ENCODE measurements at places on chromosomes 5 and 9.

DNA sequence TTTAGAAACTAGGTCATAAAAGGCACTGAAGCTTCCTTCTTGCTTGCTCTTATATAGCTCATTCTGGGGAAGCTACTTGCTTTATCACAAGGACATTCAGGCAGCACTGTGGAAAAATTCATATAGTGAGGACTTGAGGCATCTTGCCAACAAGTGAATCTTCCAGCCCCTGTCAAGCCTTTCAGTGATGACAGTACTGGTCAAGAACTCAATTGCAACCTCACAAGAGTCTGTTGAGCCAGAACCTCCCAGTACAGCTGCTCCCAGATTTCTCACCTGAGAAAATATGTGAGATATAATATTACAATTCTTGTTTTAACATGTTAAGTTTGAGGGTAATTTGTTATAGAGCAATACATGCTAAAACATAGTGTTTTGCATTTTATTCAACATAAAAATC lies 2011.0 kb upstream of the NUDT12 start:
- DNase-seq, result no peak

DNA sequence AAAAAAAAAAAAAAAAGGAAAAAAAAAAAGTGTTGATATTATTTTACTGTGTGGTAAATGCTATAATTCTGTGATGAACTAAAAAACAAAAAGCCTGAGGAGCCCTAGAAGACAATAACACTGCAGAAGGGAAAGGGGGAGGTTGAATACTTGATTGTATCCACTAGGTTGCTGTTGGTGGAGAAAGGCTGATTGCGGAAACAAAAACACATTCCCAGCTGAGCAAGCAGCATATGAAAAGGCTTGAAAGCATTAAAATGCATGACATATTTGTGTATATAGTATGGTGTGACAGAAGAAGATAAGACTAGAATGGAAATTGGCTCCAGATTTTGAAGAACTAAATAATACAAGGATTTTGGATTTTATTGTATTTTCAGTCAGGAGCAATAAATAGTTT lies 8.9 kb downstream of the RABGAP1 start:
- no peak for DNase-seq

GRCh38 chr9:123375469-123376132 lies 19.6 kb downstream of the CRB2 start:
- no peak for DNase-seq

DNA sequence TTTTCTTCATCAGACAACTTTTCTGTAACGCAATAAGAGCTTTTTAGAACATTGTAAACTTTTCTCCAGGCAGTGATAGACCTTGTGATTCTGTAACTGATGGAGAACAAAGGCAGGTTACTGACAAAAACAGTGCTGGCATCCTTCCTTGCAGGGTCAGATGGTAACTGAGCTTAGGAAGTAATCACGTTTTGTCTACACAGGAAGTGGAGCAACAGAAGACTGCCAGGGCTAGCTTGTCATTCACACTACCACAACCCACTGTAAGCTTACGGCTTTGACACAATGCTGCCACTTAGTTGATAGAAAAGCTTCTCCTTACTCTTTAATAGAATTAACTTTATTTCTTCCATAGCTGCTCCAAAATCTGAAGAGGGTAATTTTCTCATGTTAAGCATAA lies 46.8 kb downstream of the FBN2 start:
- DNase-seq, result no peak

GRCh38 chr5:119439140-119439631 lies 13.1 kb upstream of the HSD17B4 start:
- no peak for DNase-seq

GRCh38 chr9:79559495-79560181 lies 12.1 kb upstream of the TLE4 start:
- no peak for DNase-seq

- no peak for DNase-seq
Observed at GRCh38 chr5:115842952-115843351, 1.2 kb downstream of the AP3S1 start.

DNA sequence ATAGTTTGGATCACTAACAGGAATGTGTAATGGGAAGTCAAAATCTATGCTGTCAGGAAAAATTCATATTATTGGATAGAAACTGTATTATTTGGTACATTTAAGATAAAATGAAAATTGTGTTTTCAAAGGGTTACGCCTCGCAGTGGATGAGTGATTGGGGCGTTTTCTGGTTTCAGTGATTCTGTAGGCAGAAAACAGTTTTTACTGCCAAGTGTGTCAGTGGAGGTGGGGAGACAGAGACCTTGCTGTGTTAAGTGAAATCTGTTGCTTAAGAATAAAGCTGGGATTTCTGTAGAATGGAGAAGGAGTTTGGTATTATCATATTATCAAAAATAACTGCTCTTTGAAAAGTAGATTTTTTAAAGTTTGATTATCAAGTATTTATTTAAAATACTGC lies 69.7 kb downstream of the GHR start:
- DNase-seq, result no peak

- no peak for DNase-seq
Observed at GRCh38 chr5:133461796-133462516, 150.4 kb downstream of the FSTL4 start.

GRCh38 chr5:121292664-121293063 lies 559.0 kb upstream of the FTMT start:
- no peak for DNase-seq

- DNase-seq, result peak; percentile 4
Observed at GRCh38 chr5:154625031-154625430, 130.1 kb upstream of the LARP1 start.

DNA sequence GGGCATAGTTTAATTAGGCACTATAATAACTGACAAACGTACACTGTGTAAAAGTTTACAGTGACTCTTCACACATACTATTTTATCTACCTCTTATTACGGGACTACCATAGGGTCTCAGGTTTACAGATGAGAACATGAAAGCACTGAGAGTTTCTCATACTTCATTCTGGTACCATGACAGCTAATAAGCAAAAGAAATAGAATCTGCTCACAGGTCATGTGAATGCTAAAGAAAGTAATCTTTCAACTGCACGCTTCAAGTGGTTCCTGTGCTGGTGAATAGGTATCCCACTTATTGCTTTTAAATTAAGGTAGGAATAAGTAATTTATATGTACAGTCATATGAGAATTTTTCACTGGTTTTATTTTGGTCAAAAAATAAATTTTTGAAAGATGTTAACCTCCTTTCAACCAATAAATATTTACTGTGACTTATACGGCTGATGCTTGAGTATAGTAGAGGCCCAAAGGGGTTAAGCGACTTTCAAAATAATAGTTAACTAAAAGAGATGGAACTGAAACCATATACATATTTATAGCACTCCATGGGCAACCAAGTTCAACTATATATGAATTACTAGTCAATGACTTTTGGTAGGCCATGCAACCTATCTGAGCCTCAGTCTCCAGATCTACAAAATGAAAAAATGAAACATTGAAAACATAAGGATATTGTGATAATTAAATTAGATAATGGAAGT lies 8.1 kb downstream of the CDKN2A start:
- DNase-seq, result no peak

GRCh38 chr5:173487300-173487699 lies 129.2 kb downstream of the BOD1 start:
- DNase-seq, result no peak

- peak; percentile 64 for DNase-seq
Observed at GRCh38 chr9:124210697-124211096, 47.1 kb upstream of the NEK6 start.

GRCh38 chr9:3672399-3672798 lies 146.6 kb upstream of the RFX3 start:
- DNase-seq, result no peak

DNA sequence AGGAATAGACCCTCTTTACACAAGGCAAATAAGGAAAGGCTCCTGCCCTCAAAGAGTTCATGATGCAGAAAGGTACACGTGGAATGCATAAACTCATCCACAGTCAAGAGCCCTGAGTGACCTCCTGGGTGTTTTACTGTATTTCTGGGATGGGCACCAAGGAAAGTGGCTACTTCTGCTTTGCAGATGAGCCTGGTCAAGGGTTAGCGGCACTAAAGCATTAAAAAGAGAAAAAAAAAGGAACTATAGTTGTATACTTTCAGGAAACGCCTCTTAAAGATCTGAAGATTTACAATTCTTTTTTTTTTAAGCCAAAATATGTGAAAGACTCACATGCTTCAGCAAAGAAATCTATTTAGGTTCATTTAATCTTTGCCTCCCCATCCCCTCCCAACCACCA lies 366.2 kb upstream of the PDE4D start:
- DNase-seq, result no peak

DNA sequence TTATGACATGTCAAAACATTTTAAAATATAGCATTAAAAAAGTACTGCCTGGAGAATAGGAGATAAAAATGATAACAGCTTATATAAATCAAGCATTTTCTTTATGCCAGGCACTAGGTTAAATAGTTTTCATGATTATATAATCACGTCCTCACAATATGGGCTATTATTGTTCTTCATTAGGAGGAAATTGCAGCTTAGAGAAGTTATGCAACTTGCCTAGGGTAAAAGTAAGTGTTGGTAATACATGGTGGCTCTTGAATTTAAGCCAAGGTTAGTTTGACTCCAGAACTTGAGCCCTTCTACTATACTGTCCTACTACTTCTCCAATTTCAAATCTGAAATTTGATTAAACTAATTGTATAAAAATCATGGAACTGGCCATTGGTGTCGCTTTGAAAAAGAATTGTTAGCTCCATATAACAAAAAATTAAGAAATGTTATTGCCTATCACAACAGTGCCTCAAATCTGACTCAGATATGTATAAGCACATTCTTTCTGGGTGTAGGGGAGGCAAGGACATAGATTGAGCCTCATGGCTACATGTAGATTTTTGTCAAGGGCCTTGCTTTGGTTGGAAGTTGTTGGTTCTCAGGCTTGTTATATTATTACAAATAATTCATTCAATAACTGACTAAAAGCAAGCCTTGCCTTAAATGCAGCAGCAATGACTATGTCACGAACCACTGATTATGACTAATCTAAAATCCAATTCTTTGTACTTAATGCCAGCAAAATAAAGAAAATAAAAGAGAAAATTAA lies 223.5 kb upstream of the DAB2 start:
- DNase-seq, result no peak

DNA sequence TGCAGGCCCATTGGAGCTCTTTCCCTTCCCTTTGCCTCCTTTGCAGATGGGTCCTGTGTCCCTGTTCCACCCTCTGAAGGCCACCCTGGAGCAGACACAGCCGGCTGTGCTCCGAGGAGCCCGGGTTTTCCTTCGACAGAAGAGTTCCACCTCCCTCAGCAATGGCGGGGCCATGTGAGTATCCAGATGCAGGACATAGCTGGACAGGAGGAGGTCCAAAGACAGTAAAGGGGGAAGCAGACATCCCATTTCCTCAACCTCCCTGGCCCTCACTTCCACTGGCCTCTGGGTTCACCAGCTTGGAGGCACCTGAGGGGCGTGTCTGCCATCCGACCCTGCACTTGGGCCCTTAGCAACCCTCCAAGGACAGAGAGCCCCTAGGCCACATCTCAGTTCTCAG lies 237.9 kb downstream of the CACNA1B start:
- DNase-seq, result no peak

DNA sequence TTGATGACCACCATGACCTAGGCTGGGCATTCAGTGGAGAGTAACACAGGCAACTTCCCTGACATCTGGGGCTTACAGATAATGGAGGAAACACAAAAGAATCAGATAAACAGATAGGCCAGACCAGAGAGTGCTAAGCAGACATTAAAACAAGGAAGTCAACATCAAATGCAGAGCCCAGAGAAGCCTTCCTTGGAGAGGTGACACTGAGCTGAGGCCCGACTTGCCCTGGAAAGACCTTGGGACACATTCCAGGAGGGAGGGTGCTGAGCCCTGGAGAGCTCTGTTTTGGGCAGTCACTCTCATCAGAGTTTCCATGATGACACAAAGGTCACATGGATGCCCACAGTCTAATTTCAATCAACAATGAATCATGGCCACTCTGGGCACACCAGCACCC lies 31.9 kb upstream of the C5orf58 start:
- DNase-seq, result no peak

GRCh38 chr9:124309667-124310084 lies 51.9 kb downstream of the NEK6 start:
- DNase-seq, result no peak

- no peak for DNase-seq
Observed at GRCh38 chr5:135030123-135030955, 3.7 kb downstream of the PITX1 start.

DNA sequence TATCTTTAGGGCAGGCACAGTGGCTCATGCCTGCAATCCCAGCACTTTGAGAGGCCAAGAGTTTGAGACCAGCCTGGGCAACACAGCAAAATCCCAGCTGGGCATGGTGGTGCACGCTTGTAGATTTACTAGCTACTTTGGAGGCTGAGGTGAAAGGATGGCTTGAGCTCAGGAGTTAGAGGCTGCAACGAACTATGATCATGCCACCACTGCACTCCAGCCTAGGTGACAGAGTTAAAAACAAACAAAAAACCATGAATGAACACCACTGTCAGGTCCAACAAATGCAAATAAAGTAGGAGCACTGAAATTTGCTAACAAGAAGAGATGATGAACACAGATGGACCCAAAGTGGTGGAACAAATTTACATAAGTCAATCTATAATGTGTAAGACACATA lies 4.9 kb downstream of the PTBP3 start:
- no peak for DNase-seq

DNA sequence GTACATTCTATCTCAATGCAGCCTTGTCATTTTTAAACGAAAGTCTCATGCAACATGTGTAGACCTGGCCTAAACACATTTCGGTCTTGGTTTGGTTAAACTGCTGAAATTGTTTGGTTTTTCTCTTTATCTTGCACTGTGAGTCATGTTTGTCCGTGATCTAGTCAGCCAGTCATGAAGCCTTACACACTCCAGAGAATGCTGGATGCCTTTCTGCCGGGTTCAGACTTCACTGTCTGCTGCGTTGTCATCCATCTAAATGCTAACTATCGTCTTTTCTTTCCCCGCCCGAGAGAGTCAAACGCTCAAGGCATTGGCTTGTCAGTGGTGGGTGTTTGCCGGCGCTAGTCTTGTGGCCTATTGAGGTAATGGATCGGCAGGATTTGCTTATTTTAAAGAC lies 1194.6 kb upstream of the WWC1 start:
- DNase-seq, result no peak

- no peak for DNase-seq
Observed at GRCh38 chr5:3353561-3353960, 242.1 kb upstream of the IRX1 start.

DNA sequence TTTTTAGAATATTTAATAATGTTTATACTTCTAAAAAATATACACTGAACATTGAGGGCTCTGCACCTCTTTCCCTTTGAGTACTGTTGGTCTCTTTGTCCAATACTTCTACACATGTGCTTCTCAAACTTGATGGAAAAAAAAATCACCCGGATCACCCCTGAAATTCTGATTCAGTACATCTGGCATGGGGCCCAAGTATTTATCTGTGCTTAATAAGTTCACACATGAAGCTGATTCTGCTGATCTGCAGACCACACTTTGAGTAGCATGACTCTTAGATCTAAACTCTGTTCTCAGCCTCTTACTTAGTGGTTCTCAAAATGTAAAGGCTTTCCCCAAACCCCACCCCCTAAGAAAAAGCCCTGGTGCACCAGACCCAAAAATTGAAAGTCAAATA lies 12.0 kb downstream of the RUSC2 start:
- DNase-seq, result no peak

DNA sequence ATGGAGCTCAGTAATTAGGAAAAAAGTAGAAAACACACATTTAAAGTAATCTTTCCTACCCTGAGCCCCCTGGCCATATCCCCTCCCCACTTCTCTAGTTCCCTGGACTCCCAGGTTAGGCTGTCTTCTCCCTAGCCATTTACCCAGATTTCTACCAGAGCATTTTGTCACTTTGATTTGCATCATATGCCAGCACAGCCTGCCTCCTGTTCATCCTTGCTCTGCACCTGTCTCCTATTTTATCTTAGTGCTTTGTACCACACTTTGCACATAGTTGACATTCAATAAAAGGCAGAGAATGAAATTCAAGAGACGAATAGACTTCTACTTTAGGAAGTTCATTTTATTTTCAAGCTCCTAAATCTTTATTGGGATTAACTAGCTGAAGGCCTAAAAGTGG lies 344.5 kb downstream of the EBF1 start:
- DNase-seq, result no peak
